Hematopoietic multipotent progenitor cell treated with erythropoietin and hydrocortisone succinate and interleukin-3 and kit ligand, for 4 days (in vitro differentiated cells): ENCODE measurements at places on chromosomes 6 and 20.
A peak's percentile ranks its signal among the peaks of the same experiment; 100 is the strongest.

- DNase-seq = no peak
Measured at GRCh38 chr6:166716910-166717617, 90.0 kb upstream of the RPS6KA2 start.

DNA sequence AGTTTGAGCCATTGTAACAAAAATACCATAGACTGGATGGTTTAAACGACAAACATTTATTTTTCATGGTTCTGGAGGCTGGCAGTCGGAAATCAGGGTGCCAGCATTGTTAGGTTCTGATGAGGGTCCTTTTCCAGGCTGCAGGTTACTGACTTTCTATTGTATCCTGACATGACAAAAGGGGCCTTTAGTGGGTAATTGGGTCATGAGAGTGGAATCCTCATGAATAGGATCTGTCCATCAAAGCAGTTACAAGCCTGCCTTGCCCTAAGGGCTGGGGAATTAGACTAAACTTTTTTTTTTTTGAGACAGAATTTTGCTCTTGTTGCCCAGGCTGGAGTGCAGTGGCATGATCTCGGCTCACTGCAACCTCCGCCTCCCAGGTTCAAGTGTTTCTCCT is 347.9 kb upstream of the TSHZ2 start:
- DNase-seq = no peak

GRCh38 chr6:165722022-165722421 is 59.0 kb upstream of the PDE10A start:
- DNase-seq = no peak

DNA sequence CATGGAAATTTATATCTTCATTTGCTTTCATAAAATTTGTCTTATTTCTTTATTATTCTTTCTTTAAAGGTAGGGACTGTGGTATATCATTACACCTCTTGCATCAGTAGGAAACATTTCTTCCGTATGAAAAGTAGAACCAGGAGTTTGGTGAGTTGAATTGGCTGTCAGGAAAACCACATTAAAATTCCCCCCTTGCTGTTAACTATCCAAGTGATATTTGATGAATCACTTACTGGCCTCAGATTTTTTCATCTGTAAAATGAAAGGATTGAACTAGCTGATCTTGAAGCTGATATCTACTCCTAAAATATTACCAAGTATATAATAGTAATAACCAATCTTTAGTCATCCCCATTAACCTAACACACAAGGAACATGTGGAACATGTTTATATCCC is 460.9 kb downstream of the GJA1 start:
- DNase-seq = no peak

DNA sequence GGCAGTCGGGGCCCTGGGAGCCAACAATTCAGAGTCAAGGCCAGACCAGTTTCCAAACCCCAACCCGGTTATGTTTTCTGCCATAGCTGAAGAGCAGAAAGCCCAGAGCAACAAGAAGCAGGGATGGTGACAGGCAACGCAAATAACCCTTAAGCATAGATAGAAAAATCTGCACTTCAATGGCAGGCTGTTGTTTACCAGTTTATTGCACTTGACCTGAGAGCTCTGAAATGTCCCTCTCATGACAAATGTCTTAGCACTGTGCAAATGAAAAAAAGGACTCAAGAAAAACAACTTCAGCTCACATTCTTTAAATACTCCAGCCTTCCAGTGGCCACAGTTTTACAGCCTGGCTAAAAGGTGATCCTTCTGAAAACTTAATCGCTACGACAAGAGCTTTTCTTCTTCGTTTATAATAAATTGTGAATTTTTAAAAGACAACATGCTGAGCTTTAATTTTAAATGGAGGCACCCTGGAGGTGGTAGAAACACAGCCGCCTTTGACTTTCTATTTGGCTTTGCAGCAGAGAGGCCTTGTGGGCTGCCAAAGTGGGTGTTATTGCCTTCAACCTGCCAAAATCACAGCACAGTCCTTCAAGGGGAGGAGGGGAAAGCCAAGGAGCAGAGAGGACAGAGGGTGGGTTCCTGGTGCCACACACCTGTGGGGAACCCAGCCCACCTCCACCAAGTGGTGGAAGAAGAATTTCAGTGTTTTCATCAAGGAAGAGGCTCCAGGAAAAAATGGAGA is 289.5 kb upstream of the CDYL start:
- no peak for DNase-seq

GRCh38 chr6:33808641-33809180 is 4.9 kb upstream of the MLN start:
- no peak for DNase-seq

DNA sequence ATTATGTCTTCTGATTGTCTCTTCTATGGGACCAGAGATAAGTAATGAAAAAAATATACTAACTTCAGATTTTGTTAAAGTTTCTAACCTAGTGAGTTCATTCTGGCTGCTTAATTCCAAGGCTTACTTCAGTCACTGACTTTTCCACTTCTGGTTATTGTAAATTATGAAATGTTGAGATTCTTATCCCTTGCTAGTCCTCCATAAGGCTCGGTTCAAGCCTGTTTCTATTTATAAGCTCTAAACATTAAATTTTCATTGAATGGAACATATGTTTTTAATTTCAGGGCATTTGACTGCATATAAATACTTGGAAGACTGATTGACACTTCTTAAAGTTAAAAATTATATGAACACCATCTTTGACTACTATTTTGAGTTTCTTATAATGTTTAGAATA is 23.6 kb upstream of the NKAIN2 start:
- DNase-seq = no peak

DNA sequence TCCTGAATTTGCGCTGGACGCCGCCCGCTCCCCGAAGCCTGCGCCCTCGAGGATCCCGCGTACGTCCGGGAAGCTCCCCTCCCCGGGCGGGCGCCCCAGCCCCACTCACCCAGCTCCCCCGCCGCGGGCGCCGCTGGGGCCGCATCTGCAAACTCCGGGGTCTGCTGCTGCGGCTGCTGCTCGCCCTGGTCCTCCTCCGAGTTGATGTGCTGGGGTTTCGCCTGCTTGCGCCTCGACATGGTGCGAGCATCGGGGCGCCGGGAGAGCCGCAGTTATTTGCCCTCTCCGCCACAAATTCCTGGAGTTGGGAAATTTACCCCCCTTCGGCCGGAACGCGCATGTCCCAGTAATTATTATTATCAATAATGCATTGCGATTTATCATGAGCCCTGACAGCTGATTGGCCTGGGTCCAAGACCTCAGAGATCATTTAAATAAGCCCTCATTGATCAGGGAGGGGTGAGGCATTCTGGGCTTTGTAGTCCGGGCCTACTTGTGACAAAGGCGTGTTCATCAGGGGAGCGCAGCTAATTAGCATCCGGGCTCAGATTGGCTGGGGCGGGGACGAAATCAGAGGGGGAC is at the start of gene SALL4:
TSS of gene SALL4 (minus strand) at position 352 of the 582 bp plus-strand sequence. CDS start at position 239, 113 bp downstream.
- DNase-seq = no peak

GRCh38 chr6:31574106-31575061 is 981 bp upstream of the TNF start:
- no peak for DNase-seq

DNA sequence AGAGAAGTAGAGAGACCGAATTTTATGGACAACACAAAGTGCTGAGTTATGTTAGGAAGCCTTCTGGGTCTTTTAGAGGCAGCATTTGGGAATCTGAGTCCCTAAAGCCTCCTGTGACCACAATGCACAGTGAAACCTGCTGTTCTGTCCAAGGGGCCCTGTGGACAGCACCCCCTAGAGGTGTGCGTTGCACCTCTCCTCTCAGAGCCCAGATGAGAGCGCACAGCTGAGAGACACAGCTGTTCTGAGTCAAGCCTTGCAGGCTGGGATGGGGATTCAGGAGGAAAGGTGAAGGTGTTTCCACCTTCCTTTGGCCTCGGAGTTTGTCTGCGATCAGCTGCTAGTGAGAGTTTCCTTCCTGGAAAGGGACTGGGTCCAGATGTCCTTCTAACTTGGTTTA is 13.0 kb downstream of the PCK1 start:
- peak; percentile 61 for DNase-seq

- no peak for DNase-seq
Measured at GRCh38 chr6:16041327-16041726, 87.6 kb upstream of the MYLIP start.

DNA sequence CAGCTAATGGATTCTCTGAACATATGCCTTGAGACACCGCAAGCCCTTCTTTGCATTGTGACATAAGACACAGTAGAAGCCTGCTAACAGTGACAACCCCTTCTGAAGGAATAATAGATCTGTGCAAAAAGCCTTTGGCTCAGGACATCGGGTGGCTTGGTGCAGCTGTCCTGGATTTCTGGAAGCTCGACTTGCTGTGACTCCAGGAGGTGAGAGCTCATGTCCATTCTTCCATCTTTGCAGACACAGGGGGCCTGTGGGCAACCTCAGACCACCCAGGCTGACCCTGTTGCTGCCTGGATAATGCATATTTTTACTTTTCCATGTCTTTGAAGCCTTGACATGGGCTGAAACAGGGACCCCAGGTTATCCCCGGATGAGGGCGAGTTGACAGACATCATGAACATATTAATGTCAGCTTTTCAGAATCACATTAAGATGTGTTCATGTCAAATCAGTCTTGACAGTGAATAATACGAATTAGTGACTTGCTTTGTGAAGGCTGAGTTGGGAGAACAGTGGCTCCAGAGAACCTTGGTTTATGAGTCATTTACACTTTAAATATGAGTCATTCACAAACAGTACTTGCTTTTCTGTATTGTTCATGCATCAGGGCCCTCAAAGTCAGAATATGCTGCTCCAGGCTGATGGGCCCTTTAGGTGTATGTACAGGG is 66.8 kb upstream of the IYD start:
- DNase-seq = no peak

- no peak for DNase-seq
Measured at GRCh38 chr20:32603046-32603726, 18.1 kb upstream of the NOL4L start.

- no peak for DNase-seq
Measured at GRCh38 chr6:51578362-51578761, 509.1 kb downstream of the PKHD1 start.

- DNase-seq = peak; percentile 60
Measured at GRCh38 chr6:70107852-70108629, 194.8 kb downstream of the COL9A1 start.

DNA sequence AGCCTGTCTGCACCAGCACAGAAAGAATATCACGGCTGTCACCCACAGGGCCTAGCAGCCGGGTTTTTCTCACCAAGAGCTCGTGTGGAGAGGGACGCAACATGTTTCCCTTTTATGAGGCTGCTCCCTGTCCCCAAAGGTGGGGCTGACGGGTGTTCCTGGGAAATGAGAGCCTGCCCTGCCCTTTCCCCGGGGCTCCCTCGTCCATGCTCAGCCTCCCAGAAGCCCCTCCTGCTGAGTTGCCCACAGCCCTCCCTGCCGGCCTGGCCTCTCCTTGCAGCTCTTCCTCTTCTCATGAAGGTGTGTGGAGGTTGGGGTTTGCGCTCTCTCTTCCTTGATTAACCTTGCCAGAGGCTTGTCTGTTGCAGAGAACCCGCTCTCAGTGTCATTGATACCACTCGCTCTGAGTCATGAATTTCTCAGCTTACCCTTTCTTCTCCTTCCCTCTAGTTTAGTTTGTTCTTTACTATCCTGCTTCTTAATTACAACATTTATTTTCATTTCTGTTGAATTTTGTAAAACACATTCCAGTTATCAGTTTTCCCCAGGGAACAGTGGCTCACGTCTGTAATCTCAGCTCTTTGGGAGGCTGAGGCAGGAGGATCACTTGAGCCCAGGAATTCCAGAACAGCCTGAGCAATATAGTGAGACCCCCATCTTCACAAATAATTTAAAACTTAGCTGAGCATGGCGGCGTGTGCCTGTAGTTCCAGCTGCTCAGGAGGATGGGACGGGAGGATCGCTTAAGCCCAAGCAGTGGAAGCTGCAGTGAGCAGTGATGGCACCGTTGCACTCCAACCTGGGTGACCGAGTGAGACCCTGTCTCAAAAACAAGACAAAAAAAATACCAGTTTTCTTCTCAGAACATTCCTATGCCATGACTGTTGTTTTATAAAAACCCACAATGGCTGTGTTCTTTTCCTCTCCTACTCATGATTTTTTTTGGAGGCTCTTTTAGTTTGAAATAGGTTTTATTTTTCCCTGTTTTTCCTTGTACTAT is 103.8 kb downstream of the TMEM242 start:
- no peak for DNase-seq

- peak; percentile 57 for DNase-seq
Measured at GRCh38 chr6:27130668-27131428, 116.7 kb upstream of the PRSS16 start.

DNA sequence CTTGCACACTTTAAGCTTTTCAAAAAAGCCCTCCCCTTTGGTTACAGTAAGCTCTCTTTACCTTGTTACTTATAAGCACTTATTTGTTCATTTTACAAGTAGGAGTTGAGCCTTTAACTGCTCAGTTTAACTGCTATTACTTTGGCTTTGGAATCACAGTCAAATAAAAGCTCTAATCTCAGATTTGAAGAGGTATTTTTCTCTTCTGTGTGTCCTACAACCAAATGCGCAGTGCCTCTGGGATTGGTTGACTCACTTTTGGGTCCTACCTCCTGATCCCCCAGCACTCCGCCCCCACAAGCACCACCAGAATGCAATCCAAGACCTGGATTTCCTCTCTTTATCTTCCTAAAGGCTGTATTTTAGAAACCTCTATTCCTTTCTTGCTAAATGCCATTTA is 2.5 kb downstream of the NCOA7 start:
- no peak for DNase-seq

DNA sequence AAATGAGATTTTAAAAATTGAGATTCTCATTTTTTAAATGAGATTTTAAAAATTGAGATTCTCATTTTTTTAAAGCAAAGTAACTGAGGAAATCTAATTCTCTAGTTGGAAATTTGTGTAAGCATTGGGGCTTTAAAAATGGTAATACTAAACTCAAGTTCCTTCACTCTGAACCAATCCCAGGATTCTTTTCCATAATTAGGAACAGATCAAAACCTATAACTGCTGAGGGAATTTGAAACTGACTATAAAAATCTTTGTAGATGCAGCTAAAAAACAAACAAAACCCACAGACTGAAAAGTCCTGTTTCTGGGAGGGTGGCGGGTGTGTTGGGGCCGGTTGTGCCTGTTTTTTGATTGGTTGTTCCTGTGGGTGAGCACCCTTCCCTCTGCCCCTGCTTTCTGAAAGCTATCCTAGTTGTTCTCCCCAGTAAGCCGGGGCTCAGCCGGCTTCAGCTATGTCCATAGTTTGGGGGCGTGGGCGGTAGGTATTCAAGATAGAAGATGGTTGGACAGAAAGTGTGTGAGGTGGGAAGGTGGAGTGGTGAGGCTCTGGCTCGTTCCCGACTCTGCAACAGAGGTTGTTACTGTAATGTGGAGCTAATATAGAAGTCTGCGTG is 49.3 kb downstream of the GFRA4 start:
- no peak for DNase-seq

- no peak for DNase-seq
Measured at GRCh38 chr6:44309092-44309491, 4.1 kb downstream of the AARS2 start.

- no peak for DNase-seq
Measured at GRCh38 chr6:76719449-76719848, 647.0 kb upstream of the IMPG1 start.

- DNase-seq = peak; percentile 80
Measured at GRCh38 chr20:53737396-53738038, 143.9 kb upstream of the ZNF217 start.

- DNase-seq = peak; percentile 70
Measured at GRCh38 chr6:8181951-8182845, 79.8 kb upstream of the EEF1E1 start.

- DNase-seq = no peak
Measured at GRCh38 chr6:2911171-2911570, 8.1 kb upstream of the SERPINB9 start.
